ENCODE measurements at places on chromosomes 4 and X.
A peak's percentile ranks its signal among the peaks of the same experiment; 100 is the strongest.

DNA sequence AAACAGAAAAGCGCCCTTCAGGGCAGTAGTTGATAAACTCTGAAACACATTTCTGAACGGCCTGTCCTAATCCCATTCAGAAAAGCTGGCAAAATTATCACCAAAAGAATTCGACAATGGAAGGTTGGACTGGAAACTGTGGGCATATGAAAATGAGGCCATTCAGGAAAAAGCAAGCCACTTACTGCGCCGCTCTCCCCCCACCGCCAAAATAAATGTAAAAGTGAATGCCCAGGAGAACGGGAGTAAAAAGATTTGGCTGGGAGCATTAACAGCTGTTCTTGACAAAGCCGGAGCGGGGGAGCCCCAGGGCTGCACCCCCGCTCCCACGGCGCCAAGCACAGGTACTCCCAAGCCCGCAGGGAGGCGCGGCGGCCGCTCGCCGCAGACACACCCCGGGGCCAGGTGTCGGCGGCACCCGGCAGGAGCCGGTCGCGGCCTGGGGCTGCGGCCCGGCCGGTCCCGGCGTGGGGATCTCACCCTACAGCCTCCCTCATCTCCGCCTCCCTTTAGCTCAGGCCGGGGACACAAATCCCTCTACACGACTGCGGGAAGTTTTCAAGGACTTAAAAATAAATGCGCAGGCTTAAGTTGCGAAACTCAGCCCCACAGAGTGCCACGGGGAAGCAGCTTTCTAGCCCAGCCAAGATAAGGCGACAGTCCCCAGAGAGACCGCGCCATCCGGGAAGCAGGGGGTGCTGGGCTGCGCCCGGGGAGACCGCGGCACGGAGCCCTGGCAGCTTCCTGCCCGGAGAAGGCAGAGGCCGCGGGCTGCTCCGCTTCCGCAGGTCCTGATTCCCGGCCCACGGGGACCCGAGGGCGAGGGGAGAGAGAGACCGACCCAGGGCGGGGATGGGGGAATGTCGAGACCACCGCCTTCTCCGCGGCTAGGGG, 593 bp downstream of the SH3RF1 start:
- DNase-seq = peak; percentile 67

DNA sequence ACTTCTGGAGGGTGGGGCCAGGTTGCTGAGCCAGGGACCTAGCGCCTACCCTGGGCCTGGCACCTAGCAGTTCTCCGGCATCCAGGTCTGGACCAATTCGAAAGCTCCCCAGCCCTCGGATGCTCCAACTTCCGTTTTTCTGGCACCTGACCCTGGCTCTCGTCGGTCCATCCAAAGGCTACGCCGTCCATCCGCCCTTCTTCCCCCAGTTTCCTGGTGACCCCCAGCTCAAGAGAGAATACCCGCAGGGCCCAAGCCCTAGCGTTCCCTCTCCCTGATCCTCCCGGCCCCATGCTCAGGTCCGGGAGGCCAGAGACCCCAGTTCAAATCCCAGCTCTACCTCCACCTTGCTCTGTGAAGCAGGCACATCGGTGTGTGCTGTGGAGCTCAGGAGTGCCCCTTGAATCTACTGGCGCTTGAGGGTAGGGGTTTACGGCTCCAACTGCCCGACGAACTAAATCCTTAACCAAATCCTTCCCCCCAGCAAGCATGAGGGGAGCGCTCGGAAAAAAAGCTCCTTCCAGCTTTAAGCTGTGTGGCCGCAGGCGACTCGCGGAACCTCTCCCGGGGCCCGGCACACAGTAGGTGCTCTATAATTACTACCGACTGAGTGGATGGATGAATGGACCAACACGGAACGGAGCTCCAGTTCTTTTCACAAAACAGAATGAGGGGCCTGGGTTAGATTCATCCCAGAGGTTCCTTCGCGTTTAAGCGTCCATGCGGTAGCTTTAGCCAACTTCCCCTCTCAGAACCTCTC, 1.1 kb downstream of the CRMP1 start:
- no peak for DNase-seq

- DNase-seq = peak; percentile 24
These were observed 348.5 kb downstream of the OPHN1 start for GRCh38 chrX:68084765-68085164.

DNA sequence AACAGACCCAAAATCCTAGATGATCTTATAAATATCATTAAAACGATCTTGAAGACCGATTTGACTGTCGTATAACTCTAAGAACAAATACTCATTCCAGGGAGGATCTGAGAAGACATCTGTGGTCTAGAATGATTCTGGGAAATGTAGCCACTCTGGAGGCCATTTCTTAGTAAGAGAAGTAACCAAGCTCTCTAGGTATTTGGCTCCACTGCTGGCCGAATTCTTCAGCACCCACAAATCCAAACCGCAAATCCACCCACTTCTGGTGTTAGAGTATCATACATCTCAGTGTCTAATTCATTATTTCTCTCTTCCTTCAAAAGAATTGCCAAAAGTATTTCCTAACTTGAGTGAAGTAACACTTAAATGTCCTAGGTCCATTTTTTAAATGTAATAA, 23.9 kb downstream of the KLHL5 start:
- no peak for DNase-seq

GRCh38 chrX:102546828-102547493, 30.4 kb upstream of the TMSB15A start:
- no peak for DNase-seq

DNA sequence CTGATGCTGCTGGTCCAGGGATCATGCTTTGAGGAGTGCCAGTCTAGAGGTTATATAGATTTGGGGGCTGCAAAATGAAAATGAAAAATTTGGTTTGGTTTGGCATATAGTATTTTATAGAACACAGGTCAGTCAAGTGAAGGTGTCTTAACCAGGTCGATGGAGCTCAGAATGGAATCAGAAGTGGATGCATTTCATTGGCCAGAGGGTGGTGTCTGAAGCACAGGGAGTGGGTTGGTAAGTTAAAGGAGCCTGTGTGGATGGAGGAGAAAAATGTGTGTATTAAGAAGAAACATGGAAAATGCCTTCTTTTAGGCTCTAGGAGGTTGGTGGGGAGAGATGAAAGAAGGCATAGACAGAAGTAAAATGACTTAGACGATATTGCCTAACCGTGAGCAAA, 8.6 kb downstream of the GALNT7 start:
- no peak for DNase-seq

DNA sequence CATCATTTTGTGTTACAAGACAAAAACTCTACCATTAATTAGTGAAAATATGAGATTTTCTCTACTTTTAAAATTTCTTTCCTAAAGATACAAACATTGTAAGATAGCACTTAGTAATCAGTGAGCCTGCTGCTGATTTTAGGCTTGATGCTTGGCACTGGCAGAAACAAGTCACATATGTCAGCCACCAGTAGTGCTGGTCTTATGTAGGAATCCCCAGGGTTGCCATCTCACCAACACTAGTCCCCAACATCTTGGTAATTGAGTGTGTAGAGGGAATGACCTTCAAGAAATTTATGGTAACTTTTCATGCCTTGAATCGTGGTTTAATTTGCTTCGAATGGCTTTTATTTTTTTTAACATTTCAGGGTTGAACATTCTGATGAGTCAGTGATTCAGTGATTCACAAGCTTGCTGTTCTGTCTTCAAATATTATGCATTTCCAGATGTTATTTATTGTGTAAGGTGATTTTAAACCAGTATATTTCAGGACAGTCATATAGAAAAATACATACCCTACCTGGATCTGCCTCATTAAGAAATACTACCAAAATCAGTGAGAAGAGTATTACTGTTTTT, 11.9 kb downstream of the EXOC1 start:
- peak; percentile 6 for DNase-seq

DNA sequence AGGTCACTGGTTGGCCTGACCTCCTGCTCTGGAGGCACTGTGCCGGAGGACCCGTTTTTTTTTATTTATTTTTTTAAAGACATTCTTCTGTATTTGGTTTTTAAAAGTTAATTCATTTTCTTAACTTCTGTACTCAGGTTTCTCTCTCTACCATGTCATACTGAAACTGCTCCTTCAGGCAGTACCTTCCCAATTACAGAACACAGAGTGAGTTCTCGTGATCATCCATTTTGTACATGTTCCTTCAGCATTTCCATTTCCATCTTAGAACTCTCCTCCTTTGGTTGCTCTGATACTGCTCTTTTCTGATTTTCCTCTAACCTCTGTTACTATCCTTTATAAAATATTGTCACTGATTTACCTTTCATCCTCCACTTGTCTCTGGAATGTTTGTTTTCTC, 17.9 kb downstream of the UBE2K start:
- DNase-seq = no peak

DNA sequence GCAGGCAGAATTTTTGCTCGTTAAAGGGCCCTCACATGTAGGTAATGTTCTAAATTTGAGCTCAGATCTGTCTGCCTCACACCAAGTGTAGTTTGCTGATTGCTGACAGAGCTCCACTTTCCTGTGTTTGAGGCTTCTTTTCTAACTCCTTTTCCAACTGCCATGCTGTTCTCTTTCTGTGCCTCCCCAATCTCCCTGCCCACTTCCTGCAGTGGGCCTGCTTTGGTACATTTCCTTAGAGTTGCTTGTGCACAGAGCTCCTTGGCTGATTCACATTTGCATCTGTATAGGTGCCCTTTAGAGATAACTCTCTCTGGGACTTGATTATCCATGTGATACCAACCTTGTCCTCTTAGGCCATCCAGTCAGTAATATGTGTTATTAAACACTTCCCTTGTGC, 4.5 kb downstream of the MED28 start:
- DNase-seq = no peak

- no peak for DNase-seq
These were observed 69.9 kb downstream of the HMGB2 start for GRCh38 chr4:173264245-173264644.

DNA sequence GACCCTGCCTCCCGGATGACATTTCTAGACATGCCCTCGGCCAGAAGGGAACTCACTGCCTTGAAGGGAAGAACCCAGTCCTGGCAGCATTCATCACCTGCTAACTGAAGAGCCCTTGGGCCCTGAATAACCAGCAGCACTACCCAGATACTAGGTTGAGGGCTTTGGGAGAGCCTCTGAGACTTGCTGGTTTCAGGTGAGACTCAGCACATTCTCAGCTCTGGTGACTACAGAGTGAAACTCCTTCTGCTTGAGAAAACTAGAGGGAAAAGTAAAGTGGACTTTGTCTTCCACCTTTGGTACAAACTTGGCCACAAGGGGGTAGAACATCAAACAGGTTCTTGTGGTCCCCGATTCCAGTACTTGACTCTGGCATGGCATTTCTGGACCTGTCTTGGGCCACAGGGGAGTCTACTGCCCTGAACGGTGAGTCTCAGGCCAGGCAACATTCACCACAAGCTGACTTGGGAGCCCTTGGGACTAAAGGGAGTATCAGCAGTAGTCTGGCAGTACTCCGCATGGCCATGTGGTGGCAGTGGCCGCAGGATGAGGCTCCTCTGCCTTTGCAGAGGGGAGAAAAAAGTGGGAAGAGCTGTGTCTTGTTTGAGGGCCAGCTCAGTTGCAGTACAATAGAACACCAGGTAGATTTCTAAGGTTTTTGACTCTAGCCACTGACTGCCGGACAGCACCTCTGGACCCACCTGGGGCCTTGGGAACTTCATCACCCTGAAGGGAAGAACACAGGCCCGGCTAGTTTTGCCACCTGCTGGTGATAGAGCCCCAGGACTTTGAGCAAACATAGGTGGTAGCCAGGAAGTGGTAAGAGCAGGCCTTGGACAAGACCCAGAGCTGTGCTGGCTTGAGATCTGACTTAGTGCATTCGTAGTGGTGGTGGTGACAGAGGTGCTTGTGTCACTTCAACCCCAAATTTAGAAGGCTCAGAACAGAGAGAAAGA, 414.8 kb downstream of the OPHN1 start:
- DNase-seq = peak; percentile 10

DNA sequence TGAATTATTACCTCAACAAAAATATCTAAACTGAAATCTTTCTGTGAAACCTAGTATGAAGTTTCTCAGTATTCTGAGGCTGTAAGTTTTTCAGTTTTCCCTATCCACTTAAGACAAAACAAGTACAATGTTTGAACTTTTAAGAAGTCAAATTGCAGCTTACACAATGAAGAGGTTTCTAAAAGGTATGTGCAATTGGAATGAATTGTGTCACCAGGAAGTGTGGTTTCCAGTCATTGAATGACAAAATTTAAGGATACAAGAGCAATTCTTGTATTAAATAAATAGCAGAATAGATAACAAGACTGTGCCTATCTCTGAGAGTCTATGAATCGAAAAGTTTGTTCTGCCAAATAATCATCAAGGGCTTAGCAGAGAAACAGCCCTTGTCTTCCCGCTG, 207.3 kb downstream of the ANKRD50 start:
- DNase-seq = no peak

DNA sequence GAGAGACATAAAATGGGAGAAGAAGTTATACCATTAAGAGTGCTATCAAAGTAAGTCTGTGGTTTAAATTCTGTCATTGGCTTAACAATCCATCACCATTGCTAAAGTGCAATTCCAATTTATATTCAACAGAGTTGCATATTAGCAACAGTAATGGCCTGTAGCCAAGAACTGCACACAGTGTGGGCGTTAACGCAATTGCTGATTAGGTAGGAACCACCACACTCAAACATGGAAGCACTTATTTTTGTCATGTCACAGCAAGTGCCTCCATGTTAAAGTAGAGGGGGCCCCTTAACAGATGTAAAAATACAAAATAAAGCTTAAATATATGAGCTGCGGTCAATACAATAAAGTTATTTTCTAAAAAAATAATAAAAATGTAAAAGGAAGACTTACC, 10.8 kb downstream of the LARP7 start:
- DNase-seq = no peak

- peak; percentile 71 for DNase-seq
These were observed 795 bp upstream of the SH3KBP1 start for GRCh38 chrX:19887911-19888879.

- no peak for DNase-seq
These were observed 53.1 kb upstream of the SPRY1 start for GRCh38 chr4:123343400-123344041.

- no peak for DNase-seq
These were observed 64.5 kb downstream of the ANXA3 start for GRCh38 chr4:78616046-78616498.

DNA sequence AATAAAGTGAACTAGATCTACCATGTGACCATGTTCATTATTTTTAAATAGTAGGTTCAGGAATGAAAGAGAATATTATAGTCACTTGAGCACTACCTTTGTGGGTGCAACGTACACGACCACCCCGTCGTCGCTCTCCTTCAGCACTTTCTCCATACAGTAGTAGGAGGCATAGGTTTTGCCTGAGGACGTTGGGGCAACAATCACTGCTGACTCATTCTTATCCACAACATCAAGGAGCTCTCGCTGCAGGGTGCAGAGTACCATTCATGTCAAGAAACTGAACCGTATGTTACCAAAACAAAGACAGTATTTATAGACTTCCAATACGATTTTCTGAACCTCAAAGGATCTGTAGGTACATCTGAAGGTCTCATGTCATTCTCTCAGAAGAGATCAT, 44.7 kb downstream of the DDX60 start:
- DNase-seq = no peak

DNA sequence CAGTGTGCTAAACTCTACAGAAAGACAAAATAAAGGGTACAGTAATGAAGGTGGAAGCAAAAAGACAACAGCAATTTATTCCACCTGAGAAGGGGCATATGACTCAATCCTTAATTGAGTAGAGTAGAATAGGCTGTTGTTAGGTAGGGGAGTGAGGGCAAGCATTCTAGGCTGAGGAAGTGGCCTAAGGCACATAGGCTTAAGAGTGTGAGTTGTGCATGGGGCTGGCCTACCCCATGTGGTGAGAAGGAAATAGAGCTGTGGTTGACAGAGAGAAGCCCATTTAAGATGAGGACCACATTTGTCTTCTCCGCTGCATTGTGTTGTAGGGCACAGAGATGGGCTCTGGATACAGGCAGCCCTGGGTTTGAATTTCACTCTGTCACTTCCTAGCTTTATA, 3.4 kb upstream of the ZCCHC18 start:
- no peak for DNase-seq

GRCh38 chr4:12949719-12950490, 534.2 kb downstream of the RAB28 start:
- no peak for DNase-seq
